MCF 10A (cell line): ENCODE measurements at places on chromosomes 13 and 19.
A peak's percentile ranks its signal among the peaks of the same experiment; 100 is the strongest.

GRCh38 chr19:28345811-28346210, 867.1 kb downstream of the UQCRFS1 start:
- no peak for DNase-seq

- DNase-seq = no peak
Observed at GRCh38 chr19:51450730-51451307, 7.4 kb downstream of the SIGLEC8 start.

DNA sequence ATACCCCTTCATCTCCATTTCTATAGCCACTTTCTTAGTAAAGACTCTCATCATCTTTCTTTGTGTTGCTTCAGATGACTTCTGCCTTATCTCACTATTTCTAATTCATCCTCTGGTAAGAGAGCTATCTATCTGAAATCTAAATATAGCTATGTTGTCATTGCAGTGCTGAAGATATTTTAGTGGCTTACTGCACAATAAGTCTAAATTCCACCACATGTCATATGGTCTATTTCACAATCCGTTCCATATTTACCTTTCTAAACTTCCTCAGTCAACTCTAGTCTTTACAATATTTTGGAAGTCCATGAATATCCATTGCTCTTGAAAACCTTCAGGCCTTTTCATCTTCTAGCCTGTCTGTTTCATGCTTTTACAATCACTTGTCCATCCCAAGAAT, 465.1 kb upstream of the SLC10A2 start:
- no peak for DNase-seq

- no peak for DNase-seq
Observed at GRCh38 chr13:103099722-103100293, 33.6 kb upstream of the SLC10A2 start.

DNA sequence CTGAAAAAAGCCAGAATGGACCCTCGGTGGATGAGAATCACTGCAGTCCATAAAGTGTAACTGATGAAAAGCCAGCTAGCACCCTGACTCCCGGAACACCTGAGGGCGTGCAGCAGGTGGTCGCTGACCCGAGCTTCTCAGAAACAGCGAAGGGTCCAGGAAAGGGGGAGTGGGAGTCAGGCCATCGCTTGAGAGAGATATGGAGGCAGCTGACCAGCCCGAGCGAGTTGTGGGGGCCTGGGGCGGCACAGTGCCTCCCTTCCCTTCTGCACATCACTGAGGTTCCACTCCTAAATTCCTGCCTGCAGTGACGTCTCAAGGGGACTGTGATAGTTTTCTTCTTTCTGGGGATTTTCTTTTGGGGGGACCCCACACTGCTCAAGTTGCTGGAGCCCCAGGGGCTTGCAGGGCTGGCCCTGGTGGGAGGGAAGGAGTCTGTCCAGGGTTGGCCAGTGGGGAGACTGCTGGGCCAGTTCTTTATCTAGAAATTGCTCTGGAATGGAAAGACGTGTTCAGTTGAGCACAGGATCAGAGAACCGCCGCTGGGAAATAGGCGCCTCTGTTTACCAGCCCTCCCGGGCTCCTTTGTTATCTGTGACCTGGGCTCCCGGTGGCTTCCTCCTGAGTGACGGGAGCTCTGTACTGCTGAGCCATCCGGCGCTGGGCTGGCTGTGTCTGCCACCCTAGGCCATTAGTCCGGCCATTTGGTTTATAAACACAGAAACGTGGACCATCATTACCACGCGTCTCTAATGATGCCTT, 71.3 kb downstream of the RAB20 start:
- no peak for DNase-seq

DNA sequence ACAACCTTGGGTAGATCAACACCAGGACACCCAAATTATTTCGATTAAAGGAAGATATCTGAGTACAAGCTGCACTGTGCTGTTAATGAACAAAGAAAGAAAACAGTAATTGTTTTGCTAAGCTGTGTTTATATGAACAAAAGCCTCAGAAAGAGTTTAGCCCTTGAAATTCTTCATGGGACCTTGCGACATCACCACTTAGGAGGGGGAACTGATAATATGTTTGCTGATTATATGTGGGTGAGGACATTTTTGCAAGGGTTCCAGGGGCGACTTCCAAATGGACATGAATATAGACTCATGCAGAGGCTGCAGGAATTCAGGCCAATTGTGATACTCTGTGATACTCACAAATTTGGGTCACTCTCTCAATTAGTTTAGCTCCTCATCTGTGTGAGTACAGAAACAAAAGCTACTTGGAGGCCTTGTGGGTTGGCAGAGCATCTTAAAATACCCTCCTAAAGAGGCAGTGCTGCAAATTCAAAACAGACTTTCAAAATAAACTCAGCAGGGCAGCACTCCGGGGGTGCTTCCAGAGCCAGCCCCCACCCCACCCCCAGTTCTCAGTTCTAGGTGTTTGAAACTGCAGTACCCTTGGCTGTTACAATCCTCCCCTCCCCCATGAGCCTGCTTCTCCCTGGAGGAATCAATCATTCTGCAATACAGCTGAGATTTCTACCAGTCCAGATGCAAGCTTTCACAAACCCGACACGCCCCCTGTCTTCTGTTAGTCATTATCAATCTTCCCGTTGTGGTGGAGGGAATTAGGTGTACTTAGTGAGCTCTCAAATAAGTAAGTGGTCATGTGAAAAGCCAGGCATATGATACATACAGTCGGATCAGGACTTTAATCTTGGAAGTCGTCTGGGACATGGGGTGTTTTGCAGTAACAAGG, 97.0 kb upstream of the MBNL2 start:
- DNase-seq = peak; percentile 89

- DNase-seq = no peak
Observed at GRCh38 chr13:112132619-112133018, 65.7 kb downstream of the SOX1 start.

GRCh38 chr13:23460309-23460708, 26.8 kb upstream of the SACS start:
- DNase-seq = no peak

DNA sequence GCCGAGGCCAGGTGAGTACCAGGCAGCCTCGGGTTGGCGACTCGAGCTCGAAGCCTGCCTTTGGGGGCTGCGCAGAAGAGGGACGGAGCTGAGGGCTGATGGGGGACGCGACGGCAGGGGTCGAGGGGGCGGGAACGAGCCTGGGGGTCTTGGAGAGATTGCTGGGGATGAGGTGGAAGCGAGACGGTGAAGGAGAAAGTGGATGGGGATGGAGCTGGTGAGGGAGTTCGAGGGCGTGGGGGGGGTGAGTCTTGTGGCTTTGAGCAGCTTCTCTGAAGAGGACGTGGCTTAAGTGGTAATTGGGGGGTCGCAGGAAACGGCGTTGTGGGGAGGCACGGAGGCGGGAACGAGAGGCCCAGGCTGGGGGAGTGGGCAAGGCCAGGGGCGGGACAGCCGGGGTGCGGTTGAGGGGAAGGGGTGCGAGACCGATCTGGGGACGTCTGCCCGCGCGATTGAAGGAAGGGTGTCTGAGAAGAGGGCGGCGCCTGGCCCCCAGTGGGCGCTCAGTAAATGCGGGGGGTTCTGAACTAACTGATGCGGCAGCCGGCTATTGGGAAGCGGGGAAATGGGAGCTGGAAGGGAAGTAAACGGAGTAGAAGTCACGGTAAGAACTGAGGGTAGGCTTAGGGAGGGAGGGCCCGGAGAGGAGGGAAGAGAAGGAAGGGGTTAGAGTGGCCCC, 426 bp downstream of the MYO9B start:
- peak; percentile 29 for DNase-seq

DNA sequence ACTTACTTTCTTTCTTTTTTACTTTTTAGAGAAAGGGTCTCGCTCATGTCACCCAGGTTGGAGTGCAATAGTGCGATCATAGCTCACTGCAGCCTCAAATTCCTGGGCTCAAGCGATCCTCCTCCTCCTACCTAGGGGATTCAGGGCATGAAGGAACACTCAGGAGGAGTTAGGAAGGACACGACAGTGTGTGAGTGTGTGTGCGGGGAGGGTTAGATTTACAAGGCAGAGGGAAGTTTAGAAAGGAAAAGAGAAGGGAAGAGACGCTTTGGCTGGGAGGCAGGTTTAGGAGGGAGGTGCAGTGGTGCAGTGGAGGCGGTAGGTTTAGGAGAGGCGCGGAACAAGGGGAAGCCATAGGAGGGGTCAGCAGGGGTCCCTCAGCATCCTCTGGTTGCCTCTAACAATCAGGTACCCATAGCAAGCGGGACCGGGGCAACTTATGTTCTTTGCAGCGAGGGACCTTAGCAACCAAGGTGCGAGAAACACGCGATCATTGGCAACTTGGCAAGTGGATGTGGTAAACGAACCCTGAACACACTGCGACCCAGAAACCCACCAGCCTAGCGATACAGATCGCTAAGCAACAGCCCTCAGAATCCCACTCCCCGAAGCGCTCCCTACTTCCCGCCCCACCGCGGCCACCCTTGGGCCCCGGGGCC, 501 bp downstream of the SIRT2 start:
- DNase-seq = peak; percentile 13

DNA sequence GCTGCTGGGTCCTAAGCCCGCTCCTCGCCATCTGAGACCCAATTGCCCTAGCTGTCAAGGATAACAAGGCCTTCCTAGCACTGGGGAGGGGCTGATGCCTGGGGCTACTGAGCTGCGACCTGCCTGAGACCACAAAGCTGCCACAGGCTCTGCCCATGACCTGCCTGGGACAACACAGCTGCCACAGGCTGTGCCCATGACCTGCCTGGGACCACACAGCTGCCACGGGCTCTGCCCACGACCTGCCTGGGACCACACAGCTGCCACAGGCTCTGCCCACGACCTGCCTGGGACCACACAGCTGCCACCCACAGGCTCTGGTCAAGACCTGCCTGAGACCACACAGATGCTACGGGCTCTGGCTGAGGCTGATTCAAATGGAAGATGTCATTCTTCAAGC, 54.8 kb downstream of the EPS15L1 start:
- no peak for DNase-seq
